Stimulated activated naive CD4-positive, alpha-beta T cell treated with Interleukin-2 at 50 U/mL for 16 hours (primary cell): ENCODE measurements at places on chromosomes 6 and 20.
A peak's percentile ranks its signal among the peaks of the same experiment; 100 is the strongest.

DNA sequence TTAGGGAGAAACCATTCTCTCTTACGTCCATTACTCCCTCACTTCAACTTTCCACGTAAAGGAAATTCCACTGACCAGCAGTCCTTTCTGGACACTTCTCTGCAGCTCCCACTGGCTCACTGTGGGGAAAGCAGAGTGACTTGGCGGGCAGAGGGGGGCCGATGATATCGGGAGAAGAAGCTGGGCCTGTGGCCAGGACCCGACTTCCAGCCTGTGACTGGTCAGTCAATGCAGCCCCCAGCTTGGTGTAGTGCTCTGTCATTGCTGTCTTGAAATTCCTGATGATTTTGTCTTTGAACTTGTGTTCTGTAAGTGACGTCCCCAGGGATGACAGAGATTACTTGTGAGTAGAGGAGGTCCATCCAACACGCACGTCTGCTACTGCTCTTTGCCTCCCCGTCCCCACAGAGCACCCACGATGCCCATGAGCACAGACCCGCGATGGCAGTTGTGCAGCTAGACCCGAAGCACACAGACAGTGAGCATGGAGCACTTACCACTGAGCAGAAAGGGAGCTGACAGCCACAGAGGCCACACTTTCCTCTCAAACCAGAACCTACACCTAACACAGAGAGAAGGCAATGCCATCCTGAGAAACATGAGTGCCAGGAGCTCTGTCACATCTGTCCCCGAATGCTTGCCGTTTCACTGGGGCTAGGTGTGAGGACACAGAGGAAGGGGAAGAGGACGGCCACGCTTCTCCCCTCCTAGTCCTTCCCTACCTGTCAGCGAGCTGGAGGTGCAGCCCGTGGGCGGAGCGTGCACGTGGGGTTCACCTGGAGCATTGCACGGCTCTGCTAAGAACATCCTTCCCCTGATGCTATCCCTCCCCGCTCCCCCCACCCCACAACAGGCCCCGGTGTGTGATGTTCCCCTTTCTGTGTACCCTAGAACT, 25.7 kb downstream of the DACT2 start:
- no peak for DNase-seq

DNA sequence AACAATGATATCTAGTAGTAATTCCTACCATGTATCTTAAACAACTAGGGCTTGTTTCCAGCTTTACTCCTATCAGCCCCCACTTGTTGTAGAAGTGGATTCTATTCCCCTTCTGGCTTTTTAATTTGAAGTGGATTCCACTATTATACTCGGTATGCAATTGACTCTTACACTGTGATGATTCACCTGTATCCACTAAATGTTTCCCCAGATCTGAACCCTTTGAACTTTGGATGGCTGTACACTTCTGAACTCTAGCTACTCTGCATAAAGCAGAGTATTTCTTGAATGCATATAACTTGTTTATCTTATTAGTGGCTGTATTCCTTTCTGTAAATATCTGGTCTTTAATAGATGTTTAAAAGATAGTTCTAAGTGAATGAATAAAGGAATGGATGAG, 538.4 kb upstream of the NRSN1 start:
- DNase-seq, result no peak

DNA sequence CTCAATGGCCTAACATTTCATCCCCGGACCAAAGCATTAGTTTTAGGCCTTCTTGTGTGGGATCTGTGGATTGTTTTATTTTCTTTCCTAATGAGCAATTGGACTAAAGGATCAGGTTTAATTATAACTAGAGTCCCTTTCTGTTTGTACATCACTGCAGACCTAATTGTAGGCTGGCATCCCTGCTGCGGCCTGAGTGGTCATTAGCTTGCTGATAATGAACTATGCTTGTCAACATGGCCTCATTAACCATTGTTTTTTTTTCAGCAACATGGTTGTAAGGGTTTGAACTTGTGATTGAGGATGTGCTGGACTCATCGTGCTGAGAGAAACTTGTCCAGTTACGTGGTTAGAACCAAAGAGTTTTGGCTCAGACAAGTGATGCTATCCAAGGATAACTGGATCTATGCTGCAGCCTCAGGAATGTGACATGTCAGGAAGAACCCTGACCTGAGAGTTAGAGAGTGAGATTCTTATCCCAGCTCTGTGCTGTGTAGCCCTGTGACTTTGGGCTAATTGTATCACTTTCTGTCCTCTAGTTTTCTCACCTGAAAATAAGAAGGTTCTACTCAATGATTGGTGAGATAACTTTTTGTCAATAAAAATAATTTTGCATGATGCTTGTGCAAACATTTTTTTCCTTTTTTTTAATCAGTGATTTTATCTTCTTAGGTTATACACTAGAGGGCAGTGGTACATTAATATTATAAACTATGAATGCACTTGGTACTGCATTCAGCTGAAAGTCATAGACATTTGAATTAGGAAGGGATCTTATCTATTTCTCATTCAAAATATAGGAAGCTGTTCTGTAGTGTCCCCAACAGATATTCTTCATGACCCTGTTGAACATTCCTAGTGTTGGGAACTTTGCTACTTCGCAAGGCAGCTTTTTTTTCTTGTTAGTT, 140.9 kb downstream of the RNF144B start:
- DNase-seq, result no peak

DNA sequence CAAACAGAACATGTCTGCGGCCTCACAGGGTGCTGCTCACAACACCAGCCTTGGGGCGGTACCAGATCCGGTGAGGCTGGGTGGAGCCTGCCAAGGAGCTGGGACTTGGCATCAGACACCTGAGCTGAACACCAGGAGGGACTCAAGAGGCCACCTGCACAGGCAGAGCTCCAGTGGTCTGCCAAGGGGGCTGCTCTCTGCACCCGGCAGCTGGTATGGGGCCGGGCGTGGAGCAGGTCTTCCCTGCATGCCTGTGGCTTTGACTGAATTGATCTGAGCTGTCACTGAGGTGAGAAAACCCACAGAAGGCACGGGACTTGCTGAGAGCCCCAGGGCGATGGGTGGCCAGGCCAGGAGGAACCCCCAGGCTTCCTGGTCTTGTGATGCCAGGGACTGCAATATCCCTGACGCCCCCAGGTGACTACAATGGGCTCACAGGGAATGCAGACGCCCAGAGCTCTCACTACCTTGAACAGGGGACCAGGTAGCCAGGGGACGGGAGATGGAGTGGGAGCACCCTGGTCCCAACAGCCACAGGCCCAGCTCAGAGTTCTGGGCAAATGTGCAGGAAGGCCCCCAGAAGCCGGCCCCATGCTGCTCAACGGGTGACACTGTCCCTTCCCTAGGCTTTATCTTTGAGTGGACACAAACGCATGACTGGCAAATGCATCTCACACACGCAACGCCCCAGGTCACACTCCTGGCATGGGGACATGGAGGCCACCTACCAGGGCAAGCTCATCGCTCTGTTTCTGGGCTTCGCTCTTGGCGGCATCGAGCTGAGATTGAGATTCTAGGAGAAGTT, 48.2 kb downstream of the DSTN start:
- DNase-seq, result no peak

- no peak for DNase-seq
These were observed 266.6 kb upstream of the BTBD3 start for GRCh38 chr20:11651138-11651537.

- DNase-seq, result no peak
These were observed 4.1 kb upstream of the PAX1 start for GRCh38 chr20:21701171-21701876.

- no peak for DNase-seq
These were observed 36.9 kb upstream of the RNF144B start for GRCh38 chr6:18350271-18350670.

GRCh38 chr6:119207327-119207726, 128.9 kb upstream of the FAM184A start:
- no peak for DNase-seq

GRCh38 chr20:43666376-43667328, at the start of gene MYBL2:
MYBL2 (plus strand) TSS chr20:43667114; CDS start chr20:43667284, 170 bp downstream.
- peak; percentile 60 for DNase-seq

GRCh38 chr6:164097551-164098398, 683.3 kb downstream of the QKI start:
- no peak for DNase-seq

DNA sequence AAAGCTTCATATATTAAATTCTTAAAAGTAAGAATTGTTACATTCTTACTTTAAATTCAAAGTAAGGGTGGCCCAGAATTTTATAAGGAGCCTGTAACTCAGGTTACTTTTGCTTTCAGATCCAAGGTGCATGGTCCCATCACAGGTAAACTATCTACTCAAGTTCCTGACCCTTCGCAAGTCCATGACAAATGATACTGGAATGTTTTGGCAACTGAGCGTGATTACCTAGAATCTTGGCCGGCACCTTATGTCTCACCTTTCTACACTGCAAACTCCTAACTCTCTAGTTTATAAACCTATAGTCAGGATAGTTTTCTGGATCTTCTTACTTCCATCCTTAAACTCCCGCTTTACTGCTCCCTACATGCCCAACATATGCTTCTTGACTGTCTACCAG, 67.9 kb upstream of the HMGN3 start:
- DNase-seq, result no peak

DNA sequence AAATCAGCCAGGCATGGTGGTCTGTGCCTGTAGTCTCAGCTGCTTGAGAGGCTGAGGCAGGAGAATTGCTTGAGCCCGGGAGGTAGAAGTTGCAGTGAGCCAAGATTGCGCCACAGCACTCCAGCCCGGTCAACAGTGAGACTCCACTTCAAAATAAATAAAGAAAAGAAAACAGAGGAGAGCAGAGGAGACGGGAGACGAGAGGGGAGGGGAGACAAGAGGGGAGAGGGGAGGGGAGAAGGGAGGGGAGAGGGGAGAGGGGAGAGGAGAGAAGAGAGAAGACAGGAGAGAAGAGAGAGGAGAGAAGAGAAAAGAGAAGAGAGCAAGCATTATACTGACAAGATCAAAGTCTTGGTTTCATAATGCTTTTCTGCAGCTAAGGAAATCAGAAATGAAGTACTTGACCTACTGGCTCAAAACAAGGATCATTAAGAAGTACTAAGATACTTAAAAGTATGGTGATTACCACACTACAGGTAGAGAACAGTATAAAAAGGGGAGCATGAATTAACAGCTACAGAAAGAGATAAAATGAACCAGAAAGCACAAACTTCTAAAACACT, 30.5 kb downstream of the FAM8A1 start:
- DNase-seq, result no peak

DNA sequence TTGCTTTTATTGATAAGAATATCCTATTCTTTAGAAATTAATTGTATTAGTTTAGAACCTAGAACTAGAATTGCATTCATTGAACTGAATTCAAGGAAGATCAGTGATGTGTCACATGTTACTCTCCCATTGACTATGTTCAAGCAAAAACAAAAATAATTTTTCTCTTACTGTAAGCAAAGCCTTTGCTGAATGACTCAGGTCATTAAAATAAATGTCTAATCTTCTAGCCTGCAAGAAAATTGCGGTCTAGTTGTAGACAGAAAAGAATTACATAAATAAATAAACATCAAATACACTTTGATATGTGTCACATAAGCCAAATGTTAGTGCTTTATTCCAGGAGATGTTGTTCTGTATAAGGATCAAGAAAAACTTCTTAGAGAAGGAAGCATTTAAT, 387.9 kb downstream of the ADGRB3 start:
- no peak for DNase-seq

DNA sequence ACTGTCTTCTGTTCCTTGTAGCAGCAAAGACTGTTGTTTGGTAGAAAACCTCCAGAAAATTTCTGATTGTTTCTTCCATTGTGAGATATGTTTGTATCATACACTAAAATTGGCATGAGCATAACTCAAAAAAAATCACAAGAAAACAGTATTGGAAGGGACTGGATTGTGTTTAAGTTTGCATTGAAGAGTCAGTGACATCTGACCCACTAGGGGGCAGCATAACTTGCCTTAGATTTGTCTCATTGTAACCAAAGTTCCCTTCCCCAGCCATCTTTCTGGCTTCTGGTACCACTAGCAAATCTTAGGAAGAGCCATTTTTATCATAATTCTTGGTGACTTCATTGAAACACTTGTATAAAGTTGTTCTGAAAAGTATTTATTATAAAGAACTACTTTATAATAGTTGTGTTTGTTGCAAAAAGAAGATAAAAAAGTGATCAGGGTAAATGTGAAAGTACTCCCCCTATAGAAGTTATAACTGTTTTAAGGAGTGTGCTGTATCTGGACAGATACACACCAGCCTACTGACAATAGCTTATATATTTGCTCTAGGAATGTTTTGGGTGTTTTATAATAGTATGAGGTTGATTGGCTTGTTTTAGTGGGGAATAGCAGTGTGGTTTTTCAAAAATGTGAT, 7.7 kb downstream of the CSTF1 start:
- peak; percentile 54 for DNase-seq

DNA sequence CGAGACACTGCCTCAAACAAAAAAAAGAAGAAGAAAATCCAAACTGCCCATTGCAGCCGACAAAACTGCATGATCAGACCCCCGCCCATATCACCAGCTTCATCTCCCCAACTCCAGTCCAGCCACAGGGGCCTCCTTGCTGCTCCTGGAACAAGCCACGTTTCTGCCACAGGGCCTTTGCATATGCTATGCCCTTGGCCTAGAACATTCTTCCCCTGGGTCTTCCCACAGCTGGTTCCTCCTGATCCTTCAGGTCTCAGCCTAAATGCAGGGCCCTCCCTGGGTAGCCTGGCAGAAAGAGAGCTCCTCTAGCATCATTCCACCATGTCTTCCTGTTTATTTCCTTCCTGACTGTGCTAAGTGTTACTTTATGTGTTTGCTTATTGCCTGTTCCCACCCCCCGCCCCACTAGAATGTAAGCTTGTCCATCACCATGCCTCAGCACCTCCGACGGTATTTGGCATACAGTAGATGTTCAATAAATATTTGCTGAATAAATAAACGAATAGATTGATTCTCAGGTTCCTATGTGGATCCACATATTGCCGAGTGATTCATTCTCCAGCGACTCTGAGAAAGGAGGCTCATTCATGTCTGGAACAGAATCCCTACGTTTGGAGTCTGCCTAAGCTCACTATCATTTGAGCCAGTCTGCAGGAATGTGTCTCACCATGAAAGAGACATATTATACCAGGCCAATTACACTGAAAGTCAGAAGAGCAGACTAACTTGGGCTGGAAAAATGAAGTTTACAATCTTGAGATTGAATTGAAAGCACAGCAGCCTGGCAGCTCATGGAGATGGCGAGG, 56.1 kb downstream of the NFATC2 start:
- no peak for DNase-seq

- DNase-seq, result no peak
These were observed 85.0 kb downstream of the LIN28B start for GRCh38 chr6:105041880-105042279.

- DNase-seq, result no peak
These were observed 7.2 kb upstream of the SDC4 start for GRCh38 chr20:45355209-45356084.

GRCh38 chr20:59650418-59650817, 46.1 kb downstream of the PHACTR3 start:
- DNase-seq, result no peak

DNA sequence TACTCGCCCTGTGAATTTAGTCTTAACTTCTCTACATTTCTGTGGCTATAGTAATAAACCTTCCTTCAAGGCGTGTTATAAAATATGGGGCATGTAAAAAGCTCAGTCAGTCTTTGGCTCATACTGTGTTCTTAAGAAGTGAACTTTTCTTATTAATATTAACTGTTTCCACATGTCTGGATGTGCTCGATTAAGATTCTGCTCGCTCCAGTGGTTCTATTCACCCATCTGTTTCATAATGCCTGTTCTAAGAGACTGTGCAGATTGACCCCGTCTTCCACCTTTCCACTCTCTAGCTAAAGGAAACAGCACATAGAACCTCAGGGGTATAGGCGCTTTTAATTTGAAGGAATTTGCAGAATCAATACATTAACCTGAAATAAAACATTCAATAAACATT, 99.9 kb downstream of the L3MBTL3 start:
- no peak for DNase-seq

- no peak for DNase-seq
These were observed 13.3 kb upstream of the NHSL1 start for GRCh38 chr6:138512609-138513008.

GRCh38 chr20:49385465-49385864, 97.0 kb downstream of the KCNB1 start:
- DNase-seq, result no peak
